ENCODE measurements at places on chromosomes 13 and 19. TPM values are rescaled to one million over a fixed set of nuclear protein-coding genes. Genes with fewer than 3 reads are reported as not detected.

Gene CYP4F8
- not detected for polyA plus RNA-seq

Gene DNAAF3
- polyA plus RNA-seq: not detected

Gene CYP2F1
- not detected for polyA plus RNA-seq

Gene TSKS
- 0.51 TPM for polyA plus RNA-seq

GRCh38 chr13:37385248-37385647, 213.3 kb downstream of the POSTN start:
- DNase-seq: no peak
